ENCODE measurements at places on chromosomes 1 and 21.

GRCh38 chr21:36817732-36818450 lies 119.0 kb downstream of the SIM2 start:
- DNase-seq: no peak

- no peak for DNase-seq
Measured at GRCh38 chr1:230379928-230380327, 46.2 kb downstream of the PGBD5 start.

DNA sequence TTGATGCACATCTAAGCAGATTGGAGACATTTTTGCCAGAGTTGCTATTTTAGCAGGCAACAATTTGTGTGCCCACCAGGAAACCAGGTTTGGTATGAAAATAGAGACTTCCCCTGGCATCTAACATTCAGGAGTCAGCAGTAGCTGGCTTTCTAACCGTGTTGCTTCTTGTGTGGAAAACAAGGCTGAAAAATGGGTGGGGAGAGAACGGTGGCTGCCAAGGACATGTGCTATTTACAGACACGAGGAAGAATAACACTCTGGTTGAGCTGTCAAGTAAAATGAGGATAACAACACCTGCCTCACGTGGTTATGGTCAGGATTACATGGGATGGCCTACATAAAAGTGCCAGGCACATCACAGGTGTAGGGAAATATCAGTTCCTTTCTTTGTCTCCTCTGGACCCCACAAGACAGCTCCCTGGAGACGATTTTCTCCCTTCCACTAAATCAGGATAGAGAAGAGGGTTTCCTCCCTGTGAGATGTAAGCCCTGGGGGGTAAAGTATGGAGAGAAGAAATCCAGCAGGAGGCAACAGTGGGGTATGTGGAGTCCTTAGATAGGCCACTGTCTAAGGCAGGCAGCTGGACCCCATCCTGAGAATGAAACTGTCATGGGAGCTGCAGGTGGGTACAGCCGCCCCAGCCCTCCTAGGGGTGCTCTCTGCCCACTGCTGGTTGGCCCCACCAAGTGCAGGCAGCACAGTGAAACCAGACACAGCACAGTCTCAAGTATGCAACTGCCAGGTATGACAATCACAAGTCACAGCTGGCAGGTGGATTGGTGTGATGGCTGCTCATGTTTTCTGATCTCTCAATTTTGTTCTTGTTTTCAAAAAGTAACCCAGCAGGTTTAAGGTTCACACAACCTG lies 80.3 kb downstream of the TENT5C start:
- DNase-seq: no peak

DNA sequence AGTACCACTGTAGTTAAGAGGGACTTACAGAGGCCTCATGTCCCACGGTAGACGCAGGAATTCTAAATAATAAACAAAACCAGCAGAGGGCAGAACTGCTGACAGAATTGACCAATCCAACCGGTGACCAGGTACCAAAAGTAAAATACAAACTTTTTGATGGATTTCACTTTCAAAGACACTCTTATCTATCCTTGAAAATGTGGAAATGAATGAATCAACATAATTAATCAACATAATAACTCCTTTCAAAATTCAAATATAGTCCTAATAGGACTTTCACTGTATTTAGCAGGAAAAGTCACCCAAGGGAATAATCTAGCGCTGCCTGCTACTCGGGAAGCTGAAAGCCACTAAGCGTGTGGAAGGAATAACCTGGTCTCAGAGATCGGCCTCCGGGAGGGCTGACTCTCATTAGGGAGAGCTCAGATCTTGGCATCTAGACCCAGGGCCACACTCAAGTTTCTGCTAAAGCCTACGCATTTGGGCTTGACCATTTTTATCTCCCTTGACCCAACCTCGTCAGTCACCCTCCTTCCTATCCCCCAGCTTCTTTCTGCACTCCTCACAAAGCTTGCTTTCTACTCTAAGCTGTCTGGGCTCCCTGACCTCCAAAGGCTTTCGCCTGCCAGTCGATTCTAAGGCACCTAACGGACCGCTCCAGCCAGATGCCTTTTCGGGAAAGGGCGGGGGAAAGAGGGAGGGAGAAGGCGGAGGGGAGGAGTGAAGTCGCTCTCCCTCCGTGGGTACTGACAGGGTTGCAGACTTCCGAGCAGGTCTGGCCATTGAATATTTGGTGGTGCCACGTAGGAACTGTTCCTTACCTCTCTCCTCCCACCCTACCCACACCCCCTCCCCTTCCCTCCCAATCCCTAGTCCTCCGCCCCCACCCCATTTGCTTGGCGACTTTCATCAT lies 1.6 kb downstream of the COL11A1 start:
- DNase-seq: peak; percentile 33

- DNase-seq: peak; percentile 62
Measured at GRCh38 chr1:17494114-17494729, 45.3 kb upstream of the ARHGEF10L start.

DNA sequence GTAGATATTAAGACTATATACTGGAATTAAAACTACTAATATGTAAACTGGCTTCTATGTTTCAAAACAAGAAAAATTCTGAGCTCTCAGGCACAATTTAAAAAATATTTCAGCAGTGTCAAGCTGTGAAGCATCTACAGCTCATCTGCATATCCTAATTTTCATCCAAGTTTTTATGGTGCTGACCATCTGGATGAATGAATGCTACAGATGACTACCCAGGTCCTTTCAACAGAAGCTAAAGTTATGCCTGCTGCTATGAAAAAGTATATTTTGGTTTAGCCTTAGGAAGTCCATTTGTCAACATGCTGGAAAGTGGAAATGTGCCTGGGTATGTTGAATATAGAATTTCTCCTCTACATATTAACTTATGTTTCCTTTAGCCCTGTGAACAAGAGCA lies 206.9 kb downstream of the NEGR1 start:
- DNase-seq: no peak

DNA sequence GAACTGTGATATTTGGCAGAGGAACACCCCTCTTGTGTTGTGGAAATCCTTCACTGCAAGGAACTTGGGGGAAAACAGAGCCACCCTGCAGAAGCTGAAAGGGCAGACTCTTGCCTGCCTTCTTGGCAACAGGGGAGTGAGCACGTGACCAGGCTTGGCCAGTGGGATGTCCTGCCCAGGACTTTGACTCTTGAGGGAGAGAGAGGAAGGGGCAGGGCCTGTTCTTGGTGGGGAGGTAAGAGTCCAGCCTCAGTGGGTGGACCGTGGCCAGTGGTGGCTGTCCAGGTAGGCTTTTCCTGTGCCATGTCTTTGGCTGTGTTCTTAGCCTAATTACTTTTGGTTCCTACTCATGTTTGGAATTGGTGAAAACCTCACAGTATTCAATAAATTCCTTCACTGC lies 8.6 kb upstream of the AK2 start:
- DNase-seq: no peak

DNA sequence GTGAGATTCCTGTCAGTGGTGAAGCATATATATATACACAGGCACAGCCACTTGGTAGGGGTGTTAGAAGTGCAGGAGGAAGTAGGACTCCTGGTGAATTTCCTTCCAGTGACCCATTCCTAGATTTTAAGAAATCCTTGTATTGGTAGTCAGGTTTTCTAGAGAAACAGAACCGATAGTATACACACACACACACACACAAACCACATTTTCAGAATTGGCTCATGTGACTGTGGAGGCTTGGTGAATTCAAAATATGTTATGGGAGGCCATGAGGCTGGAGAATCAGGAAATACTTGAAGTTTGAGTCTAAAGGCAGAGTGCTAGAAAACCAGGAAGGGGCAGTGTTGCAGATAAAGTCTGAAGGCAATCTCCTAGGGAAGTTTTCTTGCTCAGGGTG lies 114.2 kb downstream of the FCRL5 start:
- DNase-seq: no peak

DNA sequence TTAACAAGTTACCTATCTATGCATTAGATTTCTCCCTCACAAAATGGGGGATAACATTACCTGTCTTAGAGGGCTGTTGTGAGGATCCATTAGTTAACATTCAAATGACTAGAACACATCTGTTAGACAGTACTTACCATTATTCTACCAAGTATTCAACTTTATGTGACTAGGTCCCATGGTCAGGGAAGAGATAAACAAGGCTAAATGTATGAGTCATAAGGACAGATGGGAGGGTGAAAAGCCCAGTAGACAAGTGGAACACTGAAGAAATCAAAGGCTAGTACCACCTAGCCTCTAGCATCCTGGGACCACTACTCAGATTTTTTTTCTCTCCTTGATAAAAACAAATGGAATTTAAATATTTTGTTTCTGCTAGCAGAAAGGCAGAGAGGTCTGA lies 9.0 kb upstream of the VHLL start:
- DNase-seq: no peak

GRCh38 chr1:96863449-96863848 lies 141.9 kb downstream of the PTBP2 start:
- DNase-seq: no peak

DNA sequence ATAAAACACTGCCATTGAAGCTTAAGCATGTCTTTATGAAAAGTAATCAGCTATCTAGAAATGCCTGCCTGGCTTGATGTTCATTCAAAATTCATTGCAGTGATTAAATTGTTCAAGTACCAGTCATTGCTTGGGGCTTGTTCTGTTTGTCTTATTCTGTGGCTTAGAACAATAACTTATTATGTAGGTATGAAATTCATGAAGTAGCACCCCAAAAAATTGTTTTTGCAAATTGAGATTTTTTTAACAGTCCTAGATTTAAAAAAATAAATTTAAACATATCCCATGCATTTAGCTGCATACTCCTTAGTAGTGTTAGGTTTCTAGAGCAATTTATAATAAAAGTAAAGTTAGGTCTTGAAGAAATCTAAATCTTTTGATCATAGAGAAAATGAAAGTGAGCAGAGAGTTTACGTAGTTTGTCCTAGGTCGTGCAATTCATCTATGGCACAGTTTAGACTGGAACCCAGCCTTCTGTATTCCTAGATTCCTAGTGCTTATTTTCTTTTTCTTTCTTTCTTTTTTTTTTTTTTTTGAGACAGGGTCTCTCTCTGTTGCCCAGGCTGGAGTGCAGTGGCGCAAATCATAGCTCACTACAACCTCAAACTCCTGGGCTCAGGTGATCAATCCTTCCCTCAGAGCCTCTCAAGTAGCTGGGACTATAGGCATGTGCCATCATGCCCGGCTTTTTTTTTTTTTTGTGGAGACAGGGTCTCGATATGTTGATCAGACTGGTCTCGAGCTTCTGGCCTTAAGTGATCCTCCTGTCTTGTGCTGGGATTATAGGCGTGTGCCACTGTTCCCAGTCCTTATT lies 9.3 kb downstream of the MIER1 start:
- no peak for DNase-seq

GRCh38 chr1:8551057-8551456 lies 233.1 kb downstream of the SLC45A1 start:
- DNase-seq: no peak

- DNase-seq: no peak
Measured at GRCh38 chr1:27149084-27149761, 5.7 kb downstream of the SLC9A1 start.

DNA sequence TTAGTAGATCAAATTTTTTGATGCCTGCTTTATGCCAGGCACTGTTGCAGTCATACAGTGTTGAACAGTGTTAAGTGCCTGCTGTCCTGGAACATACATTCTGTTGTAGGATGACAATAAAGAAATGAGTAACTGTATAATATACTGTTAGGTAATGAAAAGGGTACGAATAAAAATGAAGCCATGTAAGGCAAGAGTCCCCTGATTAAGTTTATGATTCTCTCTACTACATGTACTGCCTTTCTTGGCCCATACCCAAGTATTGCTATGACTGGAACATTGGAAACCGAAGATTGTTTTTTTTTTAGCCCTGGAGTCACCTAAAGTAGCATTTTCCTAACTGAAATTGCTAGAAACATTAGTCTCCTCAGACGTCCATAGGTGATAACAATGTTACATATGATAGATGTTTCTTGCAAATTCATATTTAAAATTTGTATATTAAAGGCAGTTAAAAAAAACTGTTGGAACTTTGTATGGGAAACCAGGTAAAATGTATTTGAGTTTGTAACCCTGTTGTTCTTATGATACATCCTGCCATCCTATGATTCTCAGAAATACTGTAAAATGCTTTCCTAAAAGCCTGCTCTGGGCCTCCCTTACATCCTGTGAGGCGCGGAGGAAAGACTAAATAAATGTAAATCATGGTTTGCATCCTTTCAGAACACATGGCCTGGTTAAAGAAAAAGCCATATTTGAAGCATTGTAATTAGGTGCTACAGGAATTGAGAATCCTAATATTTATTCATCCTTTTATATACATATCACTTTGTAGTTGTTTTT lies 5.8 kb downstream of the ATP5PB start:
- no peak for DNase-seq

- no peak for DNase-seq
Measured at GRCh38 chr1:61506236-61506635, 218.7 kb downstream of the TM2D1 start.

DNA sequence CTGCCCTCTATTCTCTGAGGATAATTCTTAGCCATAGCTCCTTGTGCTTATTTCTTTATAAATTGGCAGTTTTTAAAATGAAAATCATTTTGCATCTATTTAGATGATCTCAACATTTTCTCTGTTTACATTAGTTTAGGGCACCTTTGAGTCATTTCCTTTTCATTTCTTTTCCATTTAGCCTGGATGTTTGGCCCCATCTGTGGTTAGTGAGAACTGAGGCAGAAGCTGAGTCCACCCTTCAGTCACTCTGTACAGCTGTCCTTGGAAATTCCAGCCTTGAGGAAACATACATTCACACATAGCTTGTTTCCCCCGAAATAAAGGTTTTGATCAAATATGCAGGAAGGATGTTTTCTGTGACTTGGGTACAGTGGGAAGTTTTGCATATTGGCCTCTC lies 123.7 kb downstream of the NTNG1 start:
- DNase-seq: no peak

GRCh38 chr1:220420726-220421125 lies 107.2 kb upstream of the MARK1 start:
- no peak for DNase-seq

- DNase-seq: no peak
Measured at GRCh38 chr1:30478283-30478682, 245.1 kb downstream of the MATN1 start.

DNA sequence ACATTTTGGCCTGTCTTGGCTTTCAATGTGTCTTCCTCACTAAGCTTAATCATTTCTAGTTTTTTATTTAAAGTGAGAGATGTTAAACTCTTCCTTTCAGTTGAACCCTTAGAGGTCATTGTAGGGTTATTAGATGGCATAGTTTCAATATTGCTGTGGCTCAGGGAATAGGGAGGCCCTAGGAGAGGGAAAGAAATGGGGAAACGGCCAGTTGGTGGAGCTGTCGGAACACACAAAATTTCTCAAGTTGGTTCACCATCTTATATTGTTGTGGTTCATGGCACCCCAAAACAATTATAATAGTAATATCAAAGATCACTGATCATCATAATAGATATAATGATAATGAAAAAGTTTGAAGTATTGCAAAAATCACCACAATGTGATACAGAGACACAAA lies 31.4 kb upstream of the KAZN start:
- DNase-seq: no peak

DNA sequence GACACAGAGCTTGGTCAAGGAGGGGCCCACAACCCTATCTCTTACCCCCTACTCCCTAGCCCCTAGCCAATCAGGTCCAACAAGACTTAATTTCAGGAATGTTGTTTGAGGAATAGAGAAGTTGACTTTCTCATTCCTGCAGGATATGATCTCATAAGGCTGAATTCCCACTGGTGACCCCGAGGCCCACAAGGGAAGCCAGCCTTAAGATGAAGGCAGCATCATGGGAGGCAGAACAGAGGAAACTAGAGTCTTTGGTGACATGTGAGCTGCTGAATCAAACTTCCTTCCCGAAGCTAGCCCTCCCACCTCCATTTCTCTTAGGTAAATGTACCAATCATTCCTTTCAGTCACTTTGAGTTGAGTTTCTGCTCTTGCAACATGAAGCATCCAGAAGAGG lies 9.1 kb upstream of the PDIK1L start:
- DNase-seq: no peak

GRCh38 chr1:82154219-82154970 lies 353.7 kb downstream of the ADGRL2 start:
- DNase-seq: no peak

Measured in lung (tissue), 17 donors.